ENCODE measurements at places on chromosomes 6 and 20.

GRCh38 chr20:4866429-4866828, 134.9 kb downstream of the SLC23A2 start:
- DNase-seq = no peak

DNA sequence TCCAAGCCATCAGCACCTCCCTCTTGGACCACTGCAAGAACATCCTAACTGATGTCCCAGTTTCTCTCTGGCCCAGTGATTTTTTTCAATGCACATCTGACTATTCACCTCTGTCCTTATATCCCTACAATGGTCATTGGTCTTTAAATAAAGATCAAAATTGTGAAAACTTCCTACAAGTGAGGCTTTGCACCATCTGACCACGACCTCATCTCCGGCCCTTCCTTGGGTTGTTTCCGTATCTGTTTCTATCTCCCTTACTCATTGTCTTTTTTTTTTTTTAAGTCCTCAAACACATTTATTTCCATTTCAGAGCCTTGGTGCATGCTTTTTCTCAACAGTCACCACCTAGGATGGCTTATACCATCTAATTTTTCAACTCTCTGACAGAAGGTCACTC, 88.1 kb downstream of the IPCEF1 start:
- no peak for DNase-seq

GRCh38 chr20:1242530-1242929, 16.7 kb downstream of the RAD21L1 start:
- DNase-seq = no peak

DNA sequence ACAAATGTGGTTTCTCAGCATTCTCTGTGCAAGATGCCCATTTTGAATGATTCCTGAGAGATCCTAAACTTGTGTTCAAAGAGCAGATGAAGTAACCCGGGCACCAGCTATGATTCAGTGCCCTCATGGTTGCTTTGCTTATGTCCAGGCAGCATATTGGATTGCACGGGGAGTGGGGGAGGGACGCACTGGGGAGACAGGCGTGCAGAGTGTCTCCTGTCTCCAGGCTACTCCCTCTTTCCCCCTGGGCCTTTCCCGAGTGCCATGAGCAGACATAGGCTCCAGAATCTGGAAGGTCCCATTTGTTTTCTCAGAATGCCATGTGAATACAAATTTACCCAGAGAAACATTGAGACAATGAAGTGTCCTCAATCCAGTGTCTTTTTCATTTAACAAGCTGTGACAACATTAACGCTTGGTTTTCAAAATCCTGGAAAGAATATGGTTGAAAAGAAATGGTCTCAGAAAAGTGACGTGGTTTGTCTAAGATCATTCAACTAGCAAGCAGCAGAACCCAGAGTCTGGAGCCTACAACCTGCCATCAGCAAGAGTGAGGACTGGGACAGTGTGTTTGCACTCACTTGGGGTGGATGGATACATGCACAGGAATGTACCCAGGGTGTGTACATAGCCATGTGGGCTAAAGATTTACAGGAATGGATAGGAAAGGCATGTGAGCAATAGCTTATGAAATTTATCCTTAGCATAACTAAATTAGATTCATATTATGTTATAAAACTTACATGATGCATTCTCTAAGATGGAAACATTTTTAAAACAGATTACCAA, 4.2 kb downstream of the SYNDIG1 start:
- DNase-seq = no peak

GRCh38 chr20:41300383-41300782, 17.1 kb downstream of the ZHX3 start:
- DNase-seq = no peak

DNA sequence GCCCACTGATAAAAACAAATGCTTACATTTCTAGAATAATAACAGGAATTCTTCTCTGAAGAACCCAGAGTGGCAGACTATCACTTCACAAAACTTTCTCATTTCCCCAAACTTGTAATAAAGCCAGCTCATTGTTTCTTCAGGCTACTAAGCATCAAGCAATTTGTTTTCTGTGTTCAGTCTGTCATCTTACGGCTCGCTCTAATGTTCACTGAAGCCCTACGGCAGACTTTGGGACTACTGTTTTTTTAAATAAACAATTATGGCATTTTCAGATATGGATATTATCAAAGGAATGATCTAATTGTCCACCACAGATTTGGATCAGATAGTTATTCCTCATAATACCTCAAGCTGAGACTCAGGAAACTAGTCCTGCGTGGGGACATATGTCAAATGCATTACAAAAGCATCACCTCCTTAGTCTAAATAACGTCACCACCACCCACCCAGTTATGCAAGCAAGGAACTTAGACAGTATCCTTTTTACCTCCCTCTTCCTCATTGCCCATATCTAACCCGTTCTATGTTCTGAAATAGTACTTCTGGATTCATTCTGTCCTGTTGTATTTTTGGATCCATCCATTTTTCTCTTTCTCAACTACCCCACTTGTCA, 415.1 kb downstream of the PLCB1 start:
- DNase-seq = no peak

DNA sequence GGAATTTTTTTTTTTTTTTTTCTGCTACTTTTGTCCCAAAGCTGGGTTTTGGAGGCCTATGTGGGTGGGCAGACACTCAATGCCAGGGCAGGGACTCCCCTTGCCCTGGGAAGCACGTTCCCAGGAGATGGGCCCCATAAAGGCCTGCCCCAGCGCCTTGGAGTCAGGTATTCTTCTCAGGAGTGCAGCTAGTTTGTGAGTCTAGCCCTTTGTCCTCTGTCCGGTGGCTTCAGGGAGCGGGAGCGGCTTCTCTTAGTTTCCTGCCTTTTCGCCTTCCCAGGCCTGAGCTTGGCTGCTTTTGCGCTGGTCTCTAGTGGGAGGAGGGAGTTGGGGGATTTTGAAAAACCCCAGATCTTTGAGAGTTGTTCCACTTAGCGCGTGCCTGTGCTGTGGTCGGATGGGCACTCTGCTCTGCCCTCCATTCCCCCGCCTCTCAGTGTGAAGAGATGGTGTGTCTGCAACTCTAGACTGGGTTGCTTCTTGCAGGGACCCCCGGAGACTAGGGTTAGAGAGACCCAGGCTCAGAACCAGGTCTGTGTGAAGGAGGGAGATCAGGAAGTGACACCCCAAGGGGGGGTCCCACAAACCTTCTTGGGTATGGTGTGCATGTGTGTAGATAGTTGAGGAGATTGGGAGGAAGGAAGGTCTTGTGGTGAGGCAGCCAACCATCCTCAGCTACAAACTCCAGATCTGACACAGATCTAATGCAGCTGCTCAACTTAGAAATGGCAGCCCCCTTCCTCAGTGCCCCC, 1.3 kb downstream of the PLCG1 start:
- no peak for DNase-seq

- DNase-seq = no peak
These were observed 140.9 kb downstream of the JARID2 start for GRCh38 chr6:15386756-15387112.

DNA sequence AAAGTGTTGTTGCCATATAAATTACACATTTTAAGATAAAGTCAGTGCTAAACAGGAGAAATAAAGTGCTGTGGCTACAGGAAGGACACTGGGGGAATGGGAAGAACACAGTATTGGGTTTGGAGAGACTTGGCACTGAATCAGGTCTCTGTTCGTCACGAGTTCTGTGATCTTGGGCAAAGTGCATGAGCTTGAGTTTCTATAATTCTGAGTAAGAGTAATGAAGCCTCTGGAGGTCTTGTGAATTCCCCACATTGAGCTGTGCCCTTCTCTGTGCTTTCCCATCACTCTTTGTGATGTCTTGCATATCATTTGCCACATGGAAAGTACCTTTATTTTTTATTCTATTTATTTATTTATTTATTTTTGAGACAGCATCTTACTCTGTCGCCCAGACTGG, 16.8 kb upstream of the EEF1A1 start:
- no peak for DNase-seq

GRCh38 chr20:6562111-6562510, 205.4 kb upstream of the BMP2 start:
- DNase-seq = no peak

DNA sequence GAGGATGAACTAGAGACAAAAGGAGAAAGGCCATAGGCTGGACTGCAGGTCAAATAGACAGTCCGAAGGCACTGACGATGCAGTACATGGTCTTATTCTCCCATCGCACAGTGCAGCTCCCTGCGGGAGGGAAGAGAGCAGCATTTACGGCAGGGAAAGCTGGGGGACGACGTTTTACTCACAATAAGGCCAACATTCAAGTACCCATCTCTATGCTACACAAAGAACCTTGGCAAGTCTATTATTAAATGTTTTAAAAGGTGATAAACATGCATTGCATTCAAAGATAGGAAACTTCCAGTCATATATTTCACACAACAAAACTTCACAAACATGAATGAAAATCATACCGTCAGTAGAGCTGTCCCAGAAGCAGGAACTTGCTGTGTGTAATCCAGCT, 7.8 kb downstream of the DYNLT1 start:
- no peak for DNase-seq

DNA sequence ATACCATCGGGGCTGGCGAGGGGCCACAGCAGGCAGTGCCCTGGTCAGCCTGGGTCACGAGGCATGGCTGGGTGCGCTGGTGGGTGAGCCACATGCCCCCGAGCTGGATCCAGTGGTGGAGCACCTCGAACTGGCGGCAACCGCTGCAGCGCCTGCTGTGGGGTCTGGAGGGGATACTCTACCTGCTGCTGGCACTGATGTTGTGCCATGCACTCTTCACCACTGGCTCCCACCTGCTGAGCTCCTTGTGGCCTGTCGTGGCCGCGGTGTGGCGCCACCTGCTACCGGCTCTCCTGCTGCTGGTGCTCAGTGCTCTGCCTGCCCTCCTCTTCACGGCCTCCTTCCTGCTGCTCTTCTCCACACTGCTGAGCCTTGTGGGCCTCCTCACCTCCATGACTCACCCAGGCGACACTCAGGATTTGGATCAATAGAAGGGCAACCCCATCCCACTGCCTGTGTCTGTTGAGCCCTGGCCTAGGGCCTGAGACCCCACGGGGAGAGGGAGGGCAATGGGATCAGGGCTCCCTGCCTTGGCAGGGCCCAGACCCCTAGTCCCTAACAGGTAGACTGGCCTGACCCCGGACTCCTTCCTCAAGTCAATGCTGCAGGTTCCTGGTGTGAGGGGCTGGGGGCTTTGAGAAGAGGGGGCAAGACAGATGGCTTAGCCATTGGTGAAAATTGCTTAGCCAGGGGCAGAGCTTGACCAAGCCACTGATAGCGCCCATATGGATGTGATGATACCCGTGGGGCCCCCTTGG, 598 bp downstream of the TMEM239 start:
- DNase-seq = no peak

- DNase-seq = no peak
These were observed 231.1 kb downstream of the SOX4 start for GRCh38 chr6:21824431-21825177.

DNA sequence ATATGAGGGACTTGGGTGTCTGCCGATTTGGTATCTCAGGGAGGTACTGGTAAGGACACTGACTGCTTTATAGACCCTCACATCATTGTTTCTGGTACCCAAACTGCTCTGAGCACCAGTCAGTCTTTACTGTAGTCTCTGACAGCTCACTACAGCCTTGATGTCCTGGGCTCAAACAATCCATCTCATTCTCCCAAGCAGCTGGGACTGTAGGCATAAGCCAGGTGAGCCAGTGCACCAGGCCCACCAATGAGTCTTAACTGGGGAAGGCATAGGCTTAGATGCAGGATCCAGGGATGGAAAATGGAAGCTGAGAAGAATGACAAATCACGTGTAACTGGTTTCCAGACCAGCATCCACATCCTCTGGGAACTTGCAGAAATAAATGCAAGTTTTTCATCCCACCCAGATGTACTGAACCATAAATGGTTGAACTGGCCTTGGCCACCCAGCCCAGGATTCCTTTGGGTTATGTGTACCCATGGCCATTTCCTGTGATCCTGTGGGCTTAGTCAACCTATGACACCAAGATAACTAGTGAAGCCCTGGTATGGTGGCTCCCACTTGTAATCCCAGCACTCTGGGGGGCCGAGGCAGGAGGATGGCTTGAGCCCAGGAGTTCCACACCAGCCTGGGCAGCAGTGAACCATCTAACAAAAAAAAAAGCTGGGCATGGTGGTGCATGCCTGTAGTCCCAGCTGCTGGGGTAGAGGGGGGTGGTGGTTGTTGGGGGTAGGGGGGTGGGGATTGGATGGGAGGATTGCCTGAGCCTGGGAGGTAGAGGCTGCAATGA, 5.8 kb downstream of the TUBB start:
- no peak for DNase-seq

DNA sequence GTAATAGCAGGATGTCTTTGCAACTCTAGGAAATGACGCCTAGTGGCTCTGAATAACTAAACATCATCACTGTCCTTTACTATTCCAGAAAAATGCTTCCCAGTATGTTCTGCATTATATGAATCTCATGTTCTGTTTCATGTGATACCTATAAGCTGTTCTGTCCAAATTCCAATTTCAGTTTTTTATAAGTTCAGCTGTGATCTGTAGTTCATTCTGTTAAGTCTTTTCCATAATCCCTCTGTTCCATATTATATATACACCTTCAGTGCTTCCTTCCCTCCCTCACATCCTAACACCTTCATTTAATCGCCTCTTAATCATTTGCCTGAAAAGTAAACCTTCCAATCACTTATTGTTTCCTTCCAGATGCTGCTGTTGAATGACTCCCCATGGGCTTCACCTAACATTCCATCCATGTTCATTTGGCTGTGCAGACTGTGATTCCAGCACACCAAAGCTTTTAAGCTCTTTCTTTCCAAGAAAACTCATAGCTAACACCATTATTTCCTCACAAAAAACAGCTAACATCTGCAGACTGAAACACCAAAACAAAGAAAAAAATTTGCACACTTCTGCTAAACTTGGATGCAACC, 18.6 kb downstream of the HMGCLL1 start:
- no peak for DNase-seq

GRCh38 chr20:44837946-44838345, 27.6 kb upstream of the RIMS4 start:
- no peak for DNase-seq

GRCh38 chr20:10647471-10647870, 26.3 kb downstream of the JAG1 start:
- DNase-seq = no peak

GRCh38 chr6:140436023-140436811, 1061.8 kb upstream of the CITED2 start:
- no peak for DNase-seq

GRCh38 chr6:146770965-146771735, 172.4 kb downstream of the ADGB start:
- no peak for DNase-seq

- no peak for DNase-seq
These were observed 70.4 kb upstream of the SYNJ2 start for GRCh38 chr6:157911278-157911677.

- no peak for DNase-seq
These were observed 46.1 kb downstream of the RALGAPA2 start for GRCh38 chr20:20666359-20666758.

DNA sequence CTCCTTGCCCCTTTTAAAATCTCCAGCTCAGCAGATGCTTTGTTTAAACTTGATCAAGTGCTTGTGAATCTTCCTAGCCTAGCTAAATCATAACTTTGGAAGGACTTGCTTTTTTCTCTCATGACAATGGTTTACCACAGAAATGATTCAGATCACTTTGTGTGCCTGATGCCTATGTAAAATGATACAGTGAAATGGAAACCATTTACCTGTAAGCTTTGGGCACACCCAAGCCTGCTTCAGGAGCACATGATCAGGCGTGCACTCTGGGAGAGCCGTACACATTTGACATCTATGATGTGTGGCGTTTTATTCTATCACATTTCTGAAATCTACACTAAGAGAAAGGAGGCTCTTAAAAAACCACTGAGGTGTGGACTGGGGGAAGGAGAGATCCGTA, 41.1 kb downstream of the PTPN1 start:
- DNase-seq = no peak

- DNase-seq = no peak
These were observed 52.4 kb upstream of the EDN3 start for GRCh38 chr20:59247731-59248684.
